ENCODE measurements at places on chromosomes 2 and 18.

GRCh38 chr2:177316756-177317155 lies 52.2 kb upstream of the NFE2L2 start:
- DNase-seq, result no peak

DNA sequence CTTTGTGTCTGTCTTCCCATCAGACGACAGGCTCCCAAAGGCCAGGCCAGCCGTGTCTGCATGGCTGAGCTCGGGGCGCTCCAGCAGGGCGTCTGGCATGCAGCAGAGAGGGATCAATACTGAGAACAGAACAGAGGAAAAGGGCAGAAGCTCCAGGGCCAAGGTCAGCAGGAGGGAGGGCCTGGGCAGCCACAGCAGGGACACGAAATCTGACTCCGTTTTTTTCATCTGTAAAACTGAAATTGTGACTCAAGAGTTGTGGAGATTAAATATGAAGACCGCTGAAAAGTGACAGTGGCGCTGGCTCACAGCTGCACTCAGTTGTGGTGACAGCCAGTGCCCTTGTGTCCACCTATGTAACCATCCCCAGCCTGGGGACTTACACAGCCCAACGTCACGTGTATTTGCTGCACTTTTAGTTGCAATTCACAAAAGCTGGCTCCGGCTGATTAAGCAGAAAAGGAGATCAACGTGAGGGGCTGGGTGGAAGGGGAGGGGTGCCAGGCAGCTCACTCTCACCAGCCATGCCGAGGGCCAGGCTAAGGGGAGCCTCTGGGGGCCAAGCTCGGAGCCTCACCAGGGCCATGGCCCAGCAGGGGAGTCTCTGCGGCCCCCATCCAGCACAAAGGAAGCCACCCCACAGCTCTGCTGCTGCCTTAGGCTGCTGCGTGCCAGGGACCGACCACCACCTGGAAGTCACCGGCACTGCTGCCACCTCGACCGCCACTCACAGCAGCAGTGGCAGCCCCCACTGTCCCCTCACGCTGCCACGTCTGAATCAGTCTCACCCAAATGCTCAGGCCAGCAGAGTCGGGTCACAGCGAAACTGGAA lies 74.7 kb downstream of the EIPR1 start:
- DNase-seq, result no peak

DNA sequence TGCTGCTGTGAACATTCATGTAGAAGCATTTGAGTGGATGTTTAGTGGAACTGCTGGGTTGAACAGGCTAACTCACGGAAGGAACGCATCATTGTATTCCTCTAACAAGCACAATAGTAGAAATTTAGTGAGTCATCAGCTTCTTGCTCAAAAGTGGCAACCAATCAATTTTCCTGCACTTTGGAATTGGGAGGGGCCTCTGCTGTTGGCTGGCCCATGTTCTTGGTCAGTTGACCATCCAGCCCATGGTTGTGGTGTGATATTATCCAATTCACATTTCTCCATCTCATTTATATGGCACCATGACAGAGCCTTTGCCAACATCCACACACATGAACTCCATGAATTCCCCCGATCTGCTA lies 95.0 kb downstream of the TNFRSF11A start:
- DNase-seq, result no peak

GRCh38 chr2:105184420-105184819 lies 57.1 kb upstream of the GPR45 start:
- no peak for DNase-seq

GRCh38 chr2:199261239-199261638 lies 196.5 kb downstream of the SATB2 start:
- no peak for DNase-seq

DNA sequence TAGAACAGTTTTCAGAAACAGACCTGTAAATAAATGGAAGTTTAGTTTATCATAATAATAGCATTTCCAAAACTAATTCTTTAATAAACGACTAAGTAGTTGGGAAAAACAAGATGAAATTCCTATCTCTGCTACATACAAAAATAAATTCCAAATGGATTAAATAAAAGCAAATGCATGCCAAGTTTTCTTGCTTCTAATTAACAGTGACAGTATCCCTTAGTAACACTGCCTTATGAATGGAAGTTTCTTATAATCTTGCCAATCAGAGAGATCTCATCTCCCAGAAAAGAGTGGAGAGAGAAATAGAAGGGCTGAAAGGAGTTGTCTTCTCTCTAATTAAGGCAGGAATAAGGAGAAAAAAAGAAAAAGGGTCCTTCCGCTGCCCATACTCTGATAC lies 133.9 kb downstream of the GFPT1 start:
- DNase-seq, result no peak

DNA sequence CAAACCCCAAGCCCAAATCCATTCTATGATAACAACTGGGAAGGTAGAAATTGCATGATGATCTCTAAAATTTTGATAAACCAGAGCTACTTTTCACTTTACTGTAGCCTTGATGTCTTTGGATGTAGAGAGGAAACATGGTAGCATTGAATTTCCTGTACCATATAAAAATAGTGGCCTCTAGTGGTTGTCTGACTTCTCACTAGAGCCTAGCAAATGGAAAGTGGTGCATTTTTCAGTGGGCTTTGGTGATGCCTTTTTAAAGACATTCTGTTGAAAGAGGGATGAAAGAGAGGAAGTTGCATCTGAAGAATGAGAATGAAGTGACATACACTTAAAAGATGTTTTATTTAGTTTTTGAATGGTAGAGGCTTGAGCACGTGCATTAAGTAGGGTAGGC lies 662.2 kb downstream of the XIRP2 start:
- DNase-seq, result no peak

GRCh38 chr2:241842067-241842415 lies 16.7 kb downstream of the PDCD1 start:
- no peak for DNase-seq

DNA sequence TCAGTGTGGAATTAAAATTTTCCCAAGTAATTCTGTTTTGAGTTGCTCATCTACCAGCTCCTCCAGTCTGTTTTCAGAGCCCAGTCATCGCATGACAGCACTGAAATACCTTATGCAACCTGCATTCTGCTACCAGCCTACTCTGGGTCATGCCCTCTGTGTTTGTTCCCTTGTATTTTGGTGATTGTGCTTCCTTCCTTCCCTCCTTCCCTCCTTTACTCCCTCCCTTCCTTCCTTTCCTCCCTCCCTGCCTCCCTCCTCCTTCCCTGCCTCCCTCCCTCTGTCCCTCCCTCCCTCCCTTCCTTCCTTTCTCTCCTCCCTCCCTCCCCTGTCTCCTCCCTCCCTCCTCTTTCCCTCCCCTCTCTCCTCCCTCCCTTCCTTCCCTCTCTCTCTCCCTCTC lies 289.6 kb downstream of the CDH2 start:
- no peak for DNase-seq

- DNase-seq, result no peak
Observed at GRCh38 chr18:79779700-79780190, 18.0 kb upstream of the KCNG2 start.

DNA sequence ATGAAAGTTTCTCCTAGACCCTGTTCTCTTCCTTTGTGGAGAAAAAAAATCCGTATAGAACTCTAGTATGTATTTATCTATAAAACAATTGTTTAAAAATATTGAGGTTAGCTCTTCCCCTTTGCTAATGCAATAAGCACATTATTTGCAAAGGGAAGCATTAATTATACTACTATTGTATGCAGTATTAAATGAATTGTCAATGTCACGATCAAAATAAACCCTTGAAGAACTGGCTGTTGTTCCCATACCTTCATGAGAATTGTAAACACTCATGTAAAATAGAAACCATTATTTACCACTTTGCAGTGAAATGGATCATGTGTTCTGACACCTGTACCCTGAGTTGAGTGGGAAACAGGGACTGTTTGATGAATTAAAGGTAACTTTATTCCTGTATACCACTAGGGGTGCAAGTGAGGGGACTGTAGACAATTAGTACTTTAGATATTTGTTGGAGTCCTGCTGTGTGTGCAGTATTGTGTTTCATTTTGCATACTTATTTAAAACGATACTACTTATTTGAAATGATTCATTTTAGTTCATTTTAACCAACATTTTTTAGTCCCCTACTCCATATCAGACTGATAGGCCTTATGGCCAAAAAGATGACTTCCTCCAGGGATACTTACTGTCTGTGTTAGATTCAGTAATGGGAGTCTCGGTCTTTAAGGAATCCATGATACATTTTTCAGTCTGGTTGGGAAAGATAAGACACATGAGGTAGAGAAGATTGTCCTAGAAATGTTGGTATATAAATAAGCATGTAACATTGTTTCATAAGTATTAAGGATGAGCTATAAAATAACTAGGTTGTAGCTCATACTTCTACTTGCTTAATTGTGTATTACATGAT lies 7.9 kb downstream of the PKP4 start:
- no peak for DNase-seq

GRCh38 chr2:174878537-174879147 lies 114.4 kb upstream of the CHRNA1 start:
- DNase-seq, result no peak

DNA sequence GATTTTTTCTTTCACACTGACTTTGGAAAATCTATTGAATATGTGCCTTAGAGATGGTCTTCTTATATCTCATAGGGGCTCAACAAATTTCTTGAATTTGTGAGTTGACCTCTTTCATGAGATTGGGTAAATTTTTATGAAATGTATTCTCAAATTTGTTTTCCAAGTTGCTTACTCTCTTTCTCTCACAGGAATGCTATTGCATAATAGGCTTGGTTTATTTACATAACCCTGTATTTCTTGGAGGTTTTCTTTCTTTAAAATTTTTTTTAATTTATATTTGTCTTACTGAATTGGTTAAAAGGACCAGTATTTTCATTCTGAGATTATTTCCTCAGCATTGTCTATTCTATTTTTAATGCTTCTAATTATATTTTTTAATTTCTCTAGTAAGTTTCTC lies 917.1 kb downstream of the DPP10 start:
- DNase-seq, result no peak

- no peak for DNase-seq
Observed at GRCh38 chr18:45173799-45174519, 441.3 kb upstream of the SLC14A2 start.

DNA sequence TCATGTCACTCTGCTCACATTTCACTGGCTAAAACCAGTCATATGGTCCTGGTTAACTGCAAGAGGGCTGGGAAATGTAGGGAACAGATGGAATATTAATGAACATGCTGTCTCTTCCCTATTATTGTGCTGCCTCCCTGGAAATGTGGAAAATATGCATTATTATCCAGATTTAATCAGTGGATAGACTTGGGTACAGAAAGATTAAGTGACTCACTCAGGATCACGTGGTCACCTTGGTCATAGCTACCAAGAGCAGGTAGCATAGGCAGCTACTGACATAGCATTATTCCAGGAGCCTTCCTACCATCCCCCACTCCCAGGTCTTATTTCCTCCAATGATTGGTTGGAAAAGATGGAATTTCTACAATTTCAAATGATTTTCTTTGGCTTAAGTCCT lies 141.1 kb downstream of the HRH4 start:
- no peak for DNase-seq

GRCh38 chr2:144619760-144620159 lies 99.8 kb upstream of the ZEB2 start:
- DNase-seq, result no peak

DNA sequence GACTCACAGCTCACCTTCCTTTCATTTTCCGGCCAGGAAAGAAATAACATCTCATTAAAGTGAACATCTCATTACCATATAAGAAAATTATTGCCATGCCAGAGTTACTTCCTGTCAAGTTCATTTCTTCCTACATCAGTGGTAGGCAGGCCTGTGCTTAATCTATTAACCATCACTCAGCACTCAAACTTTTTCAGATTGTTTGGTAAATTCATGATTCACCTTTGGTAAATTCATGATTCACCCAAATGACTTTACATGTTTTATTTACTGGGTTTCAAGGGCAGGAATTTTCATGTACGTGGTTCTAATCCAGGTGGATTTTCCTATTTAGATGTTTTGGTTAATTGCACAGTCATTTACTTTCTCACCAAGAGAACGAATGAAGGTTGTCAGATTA lies 116.5 kb downstream of the CSRNP3 start:
- DNase-seq, result no peak

DNA sequence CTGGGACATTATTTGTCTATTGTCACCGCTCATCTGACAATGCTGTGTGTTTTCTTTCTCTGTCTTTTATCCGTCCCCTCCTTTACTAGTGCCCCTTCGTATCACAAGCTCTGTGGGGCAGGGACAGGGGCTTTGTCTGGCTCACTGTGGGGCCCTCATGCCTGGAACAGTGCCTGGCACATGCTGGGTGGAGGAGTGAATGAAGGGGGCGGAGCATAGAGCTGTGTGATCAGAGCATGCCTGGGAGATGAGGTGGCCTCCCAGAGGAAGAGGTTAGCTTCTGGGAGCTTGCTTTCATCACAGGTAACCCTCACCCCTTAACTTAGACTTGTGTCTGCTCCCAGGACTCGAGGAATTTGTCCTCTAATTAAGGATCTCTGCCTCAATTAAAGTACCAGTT lies 16.4 kb downstream of the MTCL1 start:
- no peak for DNase-seq

GRCh38 chr2:85231952-85232351 lies 95.8 kb downstream of the TGOLN2 start:
- DNase-seq, result no peak

GRCh38 chr2:719734-720133 lies 42.5 kb upstream of the TMEM18 start:
- DNase-seq, result no peak

- no peak for DNase-seq
Observed at GRCh38 chr18:58152216-58152615, 108.2 kb downstream of the NEDD4L start.

DNA sequence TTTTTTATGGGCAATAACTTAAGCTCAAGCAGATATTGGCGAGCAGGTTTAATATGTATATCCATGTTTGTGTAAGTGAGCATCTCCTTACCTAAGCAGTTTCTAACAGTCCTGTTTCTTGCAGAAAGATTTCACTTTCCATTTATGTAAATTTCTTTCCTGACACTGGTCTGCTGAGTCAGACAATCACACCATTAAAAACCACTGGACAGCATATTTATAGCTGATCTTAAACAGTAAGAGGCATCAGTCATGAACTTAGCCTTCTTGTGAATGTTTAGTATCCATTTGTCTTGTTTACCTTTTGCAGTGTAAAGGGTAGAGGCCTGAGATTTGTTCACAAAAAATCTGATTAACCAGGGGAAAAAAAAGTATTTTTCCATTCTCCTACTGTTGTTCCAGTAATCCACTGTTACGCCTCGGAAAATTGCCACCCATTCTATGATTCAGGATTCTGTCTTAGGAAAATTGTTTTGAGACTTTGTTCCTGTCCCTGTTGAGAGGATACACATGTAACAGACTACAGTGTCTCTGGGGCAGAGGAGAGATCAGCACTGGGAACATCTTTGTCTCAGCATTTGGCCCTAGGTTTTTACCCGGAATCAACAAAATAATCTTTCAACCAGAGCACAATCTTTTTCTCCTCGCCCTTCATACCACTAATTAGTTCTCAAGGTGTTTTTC lies 521.0 kb upstream of the NRP2 start:
- DNase-seq, result no peak

- no peak for DNase-seq
Observed at GRCh38 chr2:166449439-166449838, 44.6 kb downstream of the SCN7A start.

GRCh38 chr18:60493066-60493465 lies 120.5 kb upstream of the MC4R start:
- DNase-seq, result no peak

DNA sequence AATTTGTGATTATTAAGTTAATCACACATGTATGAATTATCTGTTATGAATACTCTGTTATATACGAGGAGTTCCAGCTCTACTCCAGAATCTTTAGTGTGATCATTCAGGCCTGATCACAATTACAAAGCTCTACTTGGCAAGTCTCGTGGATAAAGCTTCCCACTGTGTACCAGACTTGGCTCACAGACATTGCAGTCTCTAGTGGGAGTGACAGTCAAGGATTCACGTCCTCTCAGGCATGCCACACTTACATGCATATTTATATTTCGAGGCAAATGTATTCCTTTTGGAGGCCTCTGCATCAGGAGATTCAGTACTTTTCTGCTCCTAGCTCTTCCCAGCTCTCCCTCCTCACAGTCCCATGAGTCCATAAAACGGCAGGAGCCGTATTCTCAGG lies 403.4 kb upstream of the CDH7 start:
- DNase-seq, result no peak
